Colonic mucosa (tissue), 4 donors: ENCODE measurements at places on chromosomes 6 and 20. TPM values are rescaled to one million over a fixed set of nuclear protein-coding genes. Genes with fewer than 3 reads are reported as not detected.

DNA sequence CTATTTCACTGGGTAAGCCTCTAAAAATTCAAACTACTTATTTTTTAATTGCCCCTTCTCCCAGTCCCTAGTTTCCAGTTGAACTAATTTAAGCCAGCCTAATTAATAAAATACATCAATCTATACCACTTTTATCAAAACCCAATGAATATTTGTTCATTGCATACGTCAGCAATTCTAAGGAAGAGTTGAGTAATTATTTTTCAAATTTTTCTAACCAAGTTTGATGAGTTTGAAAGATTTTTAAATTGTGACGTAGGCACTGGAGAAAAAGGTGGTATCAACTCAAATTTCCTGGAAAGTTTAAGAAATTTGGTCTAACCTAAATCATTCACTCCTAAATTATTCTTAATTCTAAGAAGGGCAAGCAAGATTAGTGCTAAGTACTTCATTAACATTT lies 35.7 kb downstream of the COL21A1 start:
- H3K27ac ChIP-seq = no peak overlapping the region
- no peak overlapping the region for H3K4me3 ChIP-seq
- DNase-seq = no peak
- H3K27me3 ChIP-seq = no peaks in the 10 kb centered on the region
- H3K4me1 ChIP-seq = no peaks in the 10 kb centered on the region

Gene RANBP9
- 35.0 TPM for total RNA-seq

GRCh38 chr6:45072673-45073072 lies 255.5 kb upstream of the RUNX2 start:
- no peak overlapping the region for H3K4me3 ChIP-seq
- H3K27ac ChIP-seq = no peak overlapping the region
- no peaks in the 10 kb centered on the region for H3K4me1 ChIP-seq
- no peaks in the 10 kb centered on the region for H3K36me3 ChIP-seq

Gene OR12D3
- not detected for total RNA-seq

Gene TBX18
- 0.35 TPM for total RNA-seq
